RPMI8226 (cell line): ENCODE measurements at places on chromosomes 2 and 18.

GRCh38 chr18:39586741-39587140, 2021.1 kb upstream of the CELF4 start:
- DNase-seq = no peak

DNA sequence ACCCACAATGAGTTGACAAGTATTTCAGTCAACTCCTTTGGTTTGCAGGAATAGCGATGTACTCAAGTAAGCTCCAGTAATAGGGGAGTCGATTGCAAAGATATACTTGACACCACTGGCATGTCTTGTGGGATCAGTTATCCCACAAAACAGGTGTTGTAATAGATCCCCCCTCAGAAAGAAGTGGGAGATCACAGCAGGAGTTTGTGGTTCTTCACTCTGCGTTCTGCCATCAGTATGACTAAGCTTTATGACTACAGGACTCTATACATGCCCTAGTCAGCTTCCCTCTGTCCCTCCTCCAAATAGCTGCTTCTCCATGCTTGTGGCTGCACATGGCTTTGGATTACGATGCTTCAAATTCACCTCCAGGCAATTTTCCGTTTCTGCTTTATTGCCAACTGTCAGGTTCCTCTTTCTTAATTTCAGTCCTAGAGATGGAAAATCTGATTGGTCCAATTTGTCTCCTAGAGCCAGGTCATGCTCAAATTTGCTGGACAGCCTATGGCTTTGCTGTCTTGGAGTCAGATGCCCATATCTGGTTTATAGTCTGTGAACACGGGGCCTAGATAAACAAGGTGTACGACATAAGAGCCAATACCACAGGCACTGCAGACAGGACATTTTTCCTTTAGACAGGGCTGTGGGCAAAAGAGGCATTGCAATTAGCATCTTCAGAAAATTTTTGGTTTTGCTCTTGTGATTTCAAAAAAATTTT, 221.7 kb downstream of the PAX3 start:
- no peak for DNase-seq

GRCh38 chr2:212938144-212938793, 213.1 kb downstream of the IKZF2 start:
- DNase-seq = no peak

GRCh38 chr18:53796040-53796729, 428.3 kb downstream of the MBD2 start:
- no peak for DNase-seq

DNA sequence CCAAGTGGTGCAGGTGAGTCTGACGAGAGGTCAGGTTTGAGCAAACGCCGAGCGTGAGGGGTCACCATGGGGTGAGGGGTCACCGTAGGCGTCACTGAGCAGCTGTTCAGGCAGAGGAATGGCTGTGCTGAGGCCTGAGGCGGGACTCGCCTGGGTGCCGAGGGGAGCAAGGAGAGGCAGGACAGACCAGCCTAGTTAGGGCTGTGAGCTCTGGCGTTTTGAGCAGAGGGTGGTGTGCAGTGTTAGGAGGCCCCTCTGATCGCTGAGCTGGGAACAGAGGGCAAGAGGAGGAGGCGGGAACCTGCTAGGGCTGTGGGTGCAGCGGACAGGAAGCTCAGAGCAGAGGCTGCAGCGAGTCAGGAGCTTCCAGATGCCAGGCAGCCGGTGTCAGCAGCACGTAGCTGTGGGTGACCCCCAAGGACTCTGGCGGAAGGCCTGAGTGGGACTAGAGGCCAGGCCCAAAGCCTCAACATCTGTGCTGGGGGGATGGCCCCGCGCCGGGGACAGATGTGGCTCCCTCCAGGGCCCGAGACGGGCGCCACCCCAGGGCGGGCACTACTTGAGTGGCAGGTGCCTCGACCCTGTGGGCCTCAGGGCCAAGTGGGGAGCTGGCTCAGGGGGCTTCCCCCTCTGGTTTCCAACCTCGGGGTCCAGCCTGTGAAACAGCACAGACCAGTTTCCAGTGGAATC, 55.7 kb downstream of the KCNG2 start:
- DNase-seq = no peak

GRCh38 chr18:59694824-59695223, 2.4 kb downstream of the CCBE1 start:
- DNase-seq = no peak

DNA sequence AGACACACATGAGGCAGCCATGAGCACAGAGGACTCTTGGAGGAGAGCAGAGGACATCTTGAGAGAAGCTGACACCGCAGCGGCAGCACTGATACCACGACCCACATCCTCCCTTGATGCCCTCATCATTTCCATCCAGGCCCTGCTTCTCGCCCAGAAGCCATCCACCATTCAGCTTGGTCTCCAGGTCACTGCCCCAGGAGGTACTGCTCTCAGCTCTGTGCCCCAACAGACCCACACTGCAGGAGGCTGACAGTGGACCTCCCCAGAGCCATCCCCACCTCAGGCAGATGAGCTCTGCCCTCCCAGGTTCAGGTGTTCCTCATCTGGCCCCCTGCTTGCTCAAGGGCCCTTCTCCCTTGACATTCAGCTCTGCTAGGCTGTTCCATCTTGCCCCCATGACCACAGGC, 74.9 kb downstream of the ACKR3 start:
- no peak for DNase-seq

GRCh38 chr2:222960126-222960525, 91.9 kb upstream of the KCNE4 start:
- DNase-seq = no peak

DNA sequence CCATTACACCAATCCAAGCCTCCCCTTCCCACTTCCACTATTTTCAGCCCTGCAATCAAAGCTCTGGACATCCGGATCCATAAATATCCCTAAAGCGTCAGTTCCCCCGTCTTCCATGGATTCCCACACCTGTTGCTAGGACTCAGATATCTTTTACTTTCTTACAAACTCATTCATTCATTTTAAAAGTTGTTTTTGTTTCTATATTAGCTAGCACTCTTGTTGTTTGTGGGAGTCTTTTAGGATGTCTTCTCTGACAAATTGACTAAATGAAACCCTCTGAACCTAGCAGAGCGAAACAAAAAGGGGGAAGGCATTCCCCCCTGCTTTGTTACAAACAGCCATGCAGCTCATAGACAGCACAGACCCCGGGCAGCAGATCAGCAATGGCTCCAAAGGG, 9.0 kb upstream of the NBAS start:
- no peak for DNase-seq

- DNase-seq = peak; percentile 30
These were observed 41.9 kb upstream of the SCN9A start for GRCh38 chr2:166417669-166418068.

- no peak for DNase-seq
These were observed 31.4 kb upstream of the CHN1 start for GRCh38 chr2:175036582-175037018.

GRCh38 chr2:108536133-108536780, 2.0 kb downstream of the LIMS1 start:
- no peak for DNase-seq

DNA sequence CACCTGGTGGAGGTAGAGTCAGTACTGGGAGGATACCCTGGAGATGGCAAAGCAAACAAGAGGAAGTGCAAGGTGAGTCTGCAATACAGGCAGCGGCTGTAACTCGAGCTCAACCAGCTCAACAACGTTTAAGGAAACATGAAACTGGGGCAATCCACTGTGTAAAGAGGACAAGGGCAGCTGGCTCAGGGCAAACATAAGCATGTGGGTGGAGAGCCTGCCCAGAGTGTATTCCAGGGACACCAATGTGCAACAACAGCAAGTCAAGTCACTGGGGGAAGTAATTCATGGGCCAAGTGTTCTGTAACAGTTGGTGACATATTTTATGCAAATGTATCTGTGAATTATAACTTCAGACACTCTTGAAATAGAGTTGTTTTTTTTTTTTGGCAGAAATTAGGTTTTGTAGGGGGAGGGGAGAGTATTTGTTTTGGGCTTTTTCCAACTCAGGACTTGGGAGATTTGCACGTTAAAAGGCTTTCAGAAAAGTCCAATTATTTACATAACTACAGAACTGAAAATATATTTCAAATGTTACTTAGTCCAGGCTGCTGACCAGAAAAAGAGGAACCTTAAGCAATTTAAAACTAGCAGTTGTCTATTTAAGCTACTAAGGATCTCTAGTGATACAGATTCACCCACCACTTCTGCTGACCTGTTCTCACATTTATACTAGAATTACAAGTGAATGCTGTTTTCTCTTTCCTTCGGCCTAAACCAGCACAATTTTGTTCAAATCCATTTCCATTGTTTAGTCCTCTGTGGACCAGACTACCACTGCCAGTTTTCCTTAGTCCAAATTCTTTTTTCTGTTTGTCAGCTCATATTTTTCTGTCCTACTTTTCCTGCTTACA, 18.6 kb downstream of the NRXN1 start:
- DNase-seq = peak; percentile 38

DNA sequence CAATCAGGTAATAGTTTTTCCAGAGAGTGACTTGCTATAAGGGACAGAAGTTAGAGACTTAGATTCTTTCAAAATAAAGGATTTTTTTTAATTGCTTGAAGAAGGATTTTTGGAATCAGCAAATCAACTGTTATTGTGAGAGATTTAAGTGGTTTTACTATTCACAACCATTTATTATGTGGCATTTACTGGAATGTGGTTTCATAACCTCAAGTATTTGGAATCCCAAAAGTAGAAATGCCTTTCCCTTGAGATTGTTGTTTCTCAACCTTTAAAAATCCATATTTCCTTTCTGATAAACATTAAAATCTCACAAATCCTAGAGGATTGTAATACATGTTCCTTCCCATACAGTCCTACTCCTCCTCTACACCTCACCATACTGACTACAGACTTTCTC, 5.0 kb downstream of the TANK start:
- no peak for DNase-seq

- DNase-seq = no peak
These were observed 105.3 kb downstream of the ZBTB7C start for GRCh38 chr18:48303883-48304282.

DNA sequence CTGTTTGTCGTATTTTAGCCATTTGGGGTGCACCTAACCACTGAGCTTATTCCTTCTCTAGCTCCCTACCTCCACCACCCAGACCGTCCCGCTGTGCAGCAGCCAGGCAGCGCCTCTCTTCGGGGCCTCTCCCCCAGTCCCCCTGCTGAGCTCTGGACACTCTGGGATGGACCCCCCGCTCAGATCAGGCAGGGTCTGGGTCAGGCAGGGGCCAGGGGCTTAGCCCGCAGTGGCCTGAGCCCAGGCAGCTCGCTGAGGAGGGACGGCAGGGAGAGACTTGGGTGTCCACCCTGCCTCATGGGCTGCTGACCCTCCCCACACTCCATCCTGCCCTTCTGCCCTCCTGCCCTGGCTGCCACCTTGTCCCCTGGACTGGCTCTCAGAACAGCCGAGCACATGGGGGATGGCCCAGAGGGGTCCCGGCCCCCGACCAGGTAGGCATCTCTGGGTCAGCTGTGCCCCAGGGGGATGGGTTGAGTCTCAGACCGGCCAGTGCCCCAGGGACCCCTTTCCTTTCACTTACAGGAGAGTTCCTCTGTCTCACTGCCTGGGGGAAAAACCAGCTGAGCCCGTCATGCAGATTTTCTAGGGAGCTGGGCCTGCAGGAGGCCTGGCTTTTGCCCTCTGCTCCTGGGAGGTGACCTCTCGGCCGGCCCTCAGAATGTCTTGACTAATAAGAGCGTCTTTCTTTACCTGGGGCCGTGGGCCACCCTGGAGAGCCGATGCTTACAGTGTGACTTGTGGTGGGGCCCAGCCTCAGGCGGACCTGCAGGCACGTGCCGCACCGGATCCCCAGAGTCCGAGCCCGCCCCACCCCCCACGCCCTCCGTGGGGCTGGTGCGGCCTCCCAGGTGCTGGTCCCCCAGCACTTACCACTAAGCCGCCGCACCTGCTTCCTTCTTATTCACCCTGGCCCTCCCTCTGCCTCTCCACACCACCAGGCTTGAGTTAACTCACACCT, 22.8 kb upstream of the PXDN start:
- peak; percentile 67 for DNase-seq

DNA sequence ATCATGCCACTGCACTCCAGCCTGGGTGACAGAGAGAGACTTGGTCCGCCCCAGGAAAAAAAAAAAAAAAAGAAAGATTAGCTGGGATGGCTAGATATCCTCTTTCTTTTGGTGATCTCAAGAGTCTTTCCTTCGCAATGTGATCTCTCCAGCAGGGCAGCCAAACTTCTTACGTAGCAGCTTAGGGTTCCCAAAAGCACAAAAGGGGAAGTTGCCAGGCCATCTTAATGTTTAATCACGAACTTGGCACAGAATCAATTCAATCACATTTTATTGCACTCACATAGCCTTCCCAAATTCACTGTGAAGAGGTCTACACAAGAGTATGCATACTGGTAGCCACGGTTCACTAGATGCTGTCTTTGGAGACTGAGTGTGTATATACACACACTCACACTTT, 53.1 kb downstream of the VIL1 start:
- no peak for DNase-seq

DNA sequence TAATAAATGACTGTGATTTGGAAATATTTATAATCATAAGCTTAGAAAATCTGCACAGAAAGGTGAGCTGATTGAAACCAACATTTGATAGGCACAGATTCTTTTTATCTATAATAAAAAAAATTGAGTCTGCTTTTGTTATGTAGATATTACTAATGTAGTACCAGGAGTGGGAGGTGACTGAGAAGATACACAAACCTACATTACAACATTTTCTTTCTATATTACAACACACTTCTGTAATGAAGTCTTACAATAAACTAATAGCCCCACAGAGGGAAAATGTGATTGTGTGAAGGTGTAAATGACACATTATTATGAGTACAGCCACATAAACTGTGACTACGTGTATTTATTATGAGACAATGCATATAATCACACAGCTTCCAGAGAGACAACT, 241.6 kb downstream of the PIEZO2 start:
- no peak for DNase-seq

DNA sequence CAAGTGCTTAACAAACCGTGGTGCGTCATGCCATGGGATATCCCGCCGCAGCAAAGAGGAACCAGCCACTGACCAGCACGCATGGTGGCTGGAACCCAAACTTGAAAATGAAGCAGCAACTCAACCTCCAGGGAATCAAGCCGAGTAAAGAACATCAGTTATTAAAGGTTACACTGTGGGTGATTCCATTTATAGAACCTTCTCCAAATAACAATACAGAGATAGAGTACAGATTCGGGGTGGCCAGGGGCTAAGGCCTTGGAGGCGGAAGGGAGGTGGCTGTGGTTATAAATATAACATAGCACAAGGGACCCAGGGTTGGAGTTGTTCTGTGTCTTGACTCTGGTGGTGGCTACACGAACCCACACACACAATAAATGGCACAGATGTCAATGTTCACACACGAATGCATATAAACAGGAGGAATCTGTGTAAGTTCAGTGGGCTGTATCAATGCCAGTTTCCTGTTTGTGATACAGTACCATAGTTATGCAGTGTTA, 123.1 kb downstream of the EIPR1 start:
- DNase-seq = no peak
